Stimulated activated CD4-positive, alpha-beta T cell treated with anti-CD3 and anti-CD28 coated beads, TNF-alpha, amount 100 ng/mL, for 4 hours (primary cell): ENCODE measurements at places on chromosomes 1 and 21.
A peak's percentile ranks its signal among the peaks of the same experiment; 100 is the strongest.

DNA sequence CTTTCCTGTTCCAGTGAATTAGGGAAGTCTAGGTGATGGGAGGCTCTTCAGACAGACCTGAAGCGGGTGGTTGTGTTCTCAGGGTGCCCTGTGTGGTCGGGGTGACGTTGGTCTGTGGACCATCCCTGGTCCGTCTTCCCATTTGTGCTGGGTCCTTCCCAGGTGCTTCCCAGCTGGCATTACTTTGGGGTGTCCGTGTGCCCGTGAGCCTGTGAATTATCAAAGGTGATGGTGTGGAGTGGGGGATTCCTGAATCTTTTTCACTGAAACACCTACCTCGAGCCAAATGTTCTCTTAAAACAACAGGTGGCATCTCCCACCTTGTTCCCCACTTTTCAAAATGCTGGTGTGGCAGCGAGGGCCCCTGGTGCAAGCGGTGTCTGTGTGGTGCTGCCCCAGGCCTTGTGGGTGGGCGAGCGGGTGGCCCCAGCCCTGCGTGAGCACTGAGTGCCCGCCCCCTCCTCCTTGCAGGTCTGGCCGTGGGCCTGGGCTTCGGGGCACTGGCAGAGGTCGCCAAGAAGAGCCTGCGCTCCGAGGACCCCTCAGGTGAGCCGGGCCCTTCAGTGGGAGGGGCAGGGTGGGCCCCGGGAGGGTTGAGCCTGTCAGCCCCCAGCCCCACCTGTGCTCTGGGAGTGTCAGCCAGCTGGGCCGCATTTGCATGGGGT, 37.0 kb downstream of the COQ8A start:
- no peak for DNase-seq

- no peak for DNase-seq
Observed at GRCh38 chr1:8374356-8374755, 56.4 kb downstream of the SLC45A1 start.

DNA sequence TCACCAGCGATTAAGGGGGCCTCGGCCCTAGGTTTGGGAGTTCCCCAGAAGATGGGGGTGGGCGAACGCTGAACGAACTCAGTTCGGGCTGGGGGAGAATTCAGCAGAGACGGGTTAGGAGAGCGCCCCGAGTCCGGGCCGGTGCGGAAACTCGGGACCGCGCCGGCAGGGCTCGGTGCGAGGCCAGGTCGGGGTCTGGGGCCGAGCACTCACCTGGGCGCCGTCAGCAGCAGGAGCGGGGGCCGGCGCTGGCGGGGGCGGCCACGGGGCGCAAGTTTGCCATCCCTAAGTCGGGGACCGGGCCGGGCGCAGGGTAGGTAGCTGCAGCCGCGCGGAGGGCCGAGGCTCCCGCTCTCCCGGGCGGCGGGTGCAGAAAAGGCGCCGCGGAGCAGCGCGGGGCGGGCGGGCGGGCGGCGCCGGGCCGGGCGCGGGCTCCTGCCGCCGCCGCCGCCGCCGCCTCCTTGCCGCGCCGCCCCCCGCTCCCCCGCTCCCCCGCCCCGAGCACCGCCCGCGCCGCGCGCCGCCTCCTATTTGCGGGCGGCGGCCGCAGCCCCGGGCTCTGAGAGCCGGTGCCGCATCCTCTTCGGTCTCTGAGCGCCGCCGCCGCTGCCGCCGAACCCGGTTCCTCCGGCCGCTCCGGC, 349 bp downstream of the ADGRB2 start:
- DNase-seq = no peak

- no peak for DNase-seq
Observed at GRCh38 chr1:48738356-48738755, 38.3 kb downstream of the BEND5 start.

DNA sequence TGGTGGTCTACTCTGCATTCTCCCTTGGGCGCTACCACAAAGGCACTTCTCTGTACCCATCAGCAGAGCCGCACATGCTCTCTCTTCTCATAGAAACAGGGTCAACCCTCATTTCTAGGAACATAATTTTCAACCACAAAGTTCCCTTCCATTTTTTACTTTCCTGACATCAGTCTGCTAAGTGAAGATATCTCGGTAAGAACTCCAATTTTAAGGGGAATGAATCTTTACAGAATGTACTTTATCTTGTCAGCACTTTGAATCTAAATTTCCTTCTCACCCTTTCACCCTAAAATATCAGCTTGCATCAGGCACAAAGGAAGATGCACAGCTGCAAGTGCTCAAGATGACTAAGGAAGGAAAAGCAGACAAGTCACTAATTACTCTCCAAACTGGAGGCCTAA, 545.9 kb downstream of the SMYD3 start:
- no peak for DNase-seq

GRCh38 chr1:181141431-181141910, 53.0 kb downstream of the IER5 start:
- DNase-seq = peak; percentile 43

GRCh38 chr1:232062967-232063366, 436.4 kb downstream of the DISC1 start:
- DNase-seq = no peak

DNA sequence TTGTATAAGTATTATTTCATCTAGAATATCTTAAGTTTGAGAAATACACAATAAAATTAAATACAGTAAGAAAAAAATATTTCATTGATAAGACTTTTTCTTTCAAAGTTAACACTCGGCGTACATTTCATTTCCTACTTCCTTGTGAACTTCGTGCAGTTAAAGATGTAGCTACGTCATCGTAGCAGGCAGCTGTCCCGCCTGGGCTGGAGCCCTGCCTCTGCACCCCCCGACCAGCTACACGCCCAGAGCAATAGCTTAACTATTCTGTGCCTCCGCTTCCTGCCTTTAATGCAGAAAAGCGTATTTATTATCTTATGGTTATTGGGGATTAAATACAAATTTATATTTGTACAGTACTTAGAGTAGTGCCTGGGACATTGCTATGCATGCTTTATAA, 53.5 kb downstream of the CLSTN1 start:
- DNase-seq = no peak

DNA sequence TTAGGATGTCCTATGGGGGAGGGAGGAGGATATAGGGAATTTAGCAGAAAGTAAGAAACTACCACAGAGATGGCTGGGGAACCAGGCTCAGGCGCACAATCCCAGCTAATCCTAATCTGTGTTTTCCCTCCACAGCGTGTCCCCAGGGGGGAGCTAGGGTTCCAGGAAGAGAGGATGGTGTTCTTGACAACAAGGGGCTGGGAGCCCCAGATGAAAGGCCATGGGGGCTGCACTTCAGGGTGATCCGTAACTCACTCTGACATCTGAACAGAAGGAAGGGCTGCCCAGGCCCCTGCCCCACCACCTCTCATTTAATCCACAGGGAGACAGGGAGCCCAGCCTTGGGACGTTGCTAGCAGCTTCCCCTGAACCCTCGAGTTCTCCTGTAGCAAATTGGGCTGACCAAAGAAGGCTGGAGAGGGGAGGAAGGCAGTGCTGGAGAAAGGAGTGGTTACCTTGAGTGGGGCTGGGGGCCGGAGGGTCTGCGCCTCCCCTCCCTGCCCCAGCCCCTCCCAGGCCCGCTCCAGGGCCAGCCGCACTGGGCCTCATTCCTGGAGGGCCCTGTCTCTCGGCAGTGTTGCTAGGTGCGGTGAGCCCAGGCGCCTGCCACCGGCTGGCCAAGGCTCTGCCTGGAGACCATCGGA, 131.7 kb downstream of the TMEM53 start:
- no peak for DNase-seq

DNA sequence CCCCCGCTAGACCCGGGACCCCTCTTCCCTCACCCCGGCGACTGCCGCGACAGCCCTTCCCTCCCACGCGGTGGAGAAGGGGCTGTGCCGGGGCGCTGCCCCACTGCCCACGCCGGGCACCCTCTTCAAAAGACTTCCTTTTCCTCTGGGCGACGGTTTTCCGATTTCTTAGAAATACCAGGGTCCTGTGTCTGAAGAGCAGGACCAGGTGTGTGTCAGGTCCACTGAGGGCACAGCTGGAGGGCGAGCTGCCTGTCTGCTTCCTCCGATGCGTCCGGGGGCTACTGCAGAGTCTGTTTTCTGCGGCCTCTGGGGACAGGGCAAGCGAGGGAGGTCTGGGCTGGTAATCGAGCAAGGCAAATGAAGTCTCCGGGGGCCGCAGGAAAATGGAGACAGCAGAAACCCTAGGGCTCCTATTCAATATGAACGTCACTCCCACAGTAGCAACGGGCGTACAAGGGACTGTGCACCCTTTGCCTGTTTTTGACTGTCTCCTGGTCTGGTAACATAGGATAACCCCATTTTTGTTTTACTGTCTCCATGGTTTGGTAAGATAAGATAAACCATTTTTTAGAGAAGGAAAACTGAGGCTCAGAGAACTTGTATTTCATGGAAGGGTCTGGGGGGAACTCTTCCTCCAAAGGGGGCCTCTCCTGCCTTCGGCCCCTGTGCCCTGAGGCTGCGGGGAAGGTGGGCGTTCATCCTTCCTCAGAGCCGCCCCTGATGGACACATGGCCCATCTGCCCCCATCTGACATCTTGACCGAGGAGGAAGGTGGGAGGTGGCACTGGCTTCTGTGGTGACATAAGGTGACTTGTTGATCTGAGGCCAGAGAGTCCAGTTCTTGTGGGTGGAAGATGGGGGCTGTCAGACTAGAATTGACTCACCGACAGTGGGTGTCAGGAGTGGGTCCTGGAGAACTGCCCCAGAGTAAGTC, 970 bp downstream of the TNFRSF1B start:
- no peak for DNase-seq

DNA sequence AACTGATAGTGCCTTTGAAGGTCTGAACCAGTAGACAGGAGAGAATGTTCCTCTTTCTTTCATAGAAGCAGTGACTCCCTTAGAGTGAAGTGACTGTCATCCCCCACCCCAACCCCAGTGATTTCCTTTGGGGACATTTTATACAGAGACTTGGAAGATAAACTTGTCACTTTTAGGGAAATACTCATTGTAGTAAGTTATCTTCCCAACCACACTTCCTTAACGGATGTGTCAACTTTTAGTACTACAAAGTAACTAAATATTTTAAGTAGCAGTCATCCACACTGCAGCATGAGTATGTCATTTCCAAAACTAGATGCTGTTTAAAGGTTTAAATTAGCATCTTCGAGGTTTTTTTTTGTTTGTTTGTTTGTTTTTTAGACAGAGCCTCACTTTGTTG, 13.7 kb downstream of the LRRC8B start:
- no peak for DNase-seq

DNA sequence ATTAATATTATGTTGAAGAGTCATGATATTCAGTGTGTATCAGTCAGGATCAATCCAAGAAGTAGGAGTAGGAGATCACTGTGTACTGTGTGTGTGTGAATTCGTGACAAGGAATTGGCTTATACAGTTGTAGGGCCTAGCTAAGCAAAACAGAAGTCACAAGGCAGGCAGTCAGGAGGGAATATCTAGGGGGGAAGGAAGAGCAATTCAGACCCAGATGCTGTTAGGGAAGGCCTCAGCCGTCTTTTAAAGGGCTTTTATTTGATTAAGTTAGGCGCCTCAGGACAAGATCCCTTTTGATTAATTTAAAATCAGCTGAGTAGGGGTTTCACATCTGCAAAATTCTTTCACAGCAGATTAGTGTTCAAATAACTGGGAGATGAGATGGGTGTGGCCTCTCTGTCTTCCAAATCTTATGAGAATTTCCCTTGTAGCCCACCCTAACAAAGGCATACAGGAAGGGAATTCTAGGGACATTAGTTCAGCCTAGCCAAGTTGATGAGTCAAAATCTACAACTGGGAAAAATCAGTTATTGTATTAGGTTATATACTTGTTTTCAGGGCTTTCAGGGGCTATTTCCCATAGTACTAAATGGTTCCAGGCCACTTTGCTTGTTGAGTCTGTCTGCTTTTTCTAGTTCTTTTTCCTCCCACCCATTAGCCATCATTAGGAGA, 47.4 kb downstream of the ALG6 start:
- no peak for DNase-seq

- DNase-seq = no peak
Observed at GRCh38 chr1:6509919-6510291, 18.4 kb upstream of the PLEKHG5 start.

GRCh38 chr1:161816201-161816600, 50.1 kb downstream of the ATF6 start:
- no peak for DNase-seq
